Upper lobe of left lung (tissue), 6 donors: ENCODE measurements at places on chromosomes 4 and X. TPM values are rescaled to one million over a fixed set of nuclear protein-coding genes. Genes with fewer than 3 reads are reported as not detected.

- H3K27me3 ChIP-seq, result no peaks in the 10 kb centered on the region
- no peak overlapping the region for H3K27ac ChIP-seq
- no peak for DNase-seq
- H3K4me3 ChIP-seq, result no peak overlapping the region
- H3K4me1 ChIP-seq, result no peaks in the 10 kb centered on the region
Observed at GRCh38 chr4:156825074-156825473, 146.5 kb downstream of the PDGFC start.

DNA sequence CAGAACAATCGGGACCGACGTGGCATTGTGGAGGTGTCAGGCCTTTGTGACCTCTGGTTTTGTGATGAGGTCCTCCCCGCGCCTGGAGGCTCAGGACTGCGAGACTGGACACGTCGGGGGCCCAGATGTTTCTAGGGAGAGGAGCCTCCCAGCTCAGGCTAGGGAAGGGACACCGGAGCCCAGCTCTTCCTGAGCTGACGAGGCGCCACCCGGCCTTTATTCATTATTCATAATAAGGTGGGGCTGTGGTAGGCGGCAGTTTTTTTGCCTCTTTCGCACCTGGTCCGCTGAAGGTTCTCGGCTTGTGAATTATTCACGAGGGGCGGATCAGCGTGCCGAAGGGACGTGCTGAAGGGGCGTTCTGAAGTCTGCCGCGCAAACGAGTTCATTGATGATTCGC lies 2.3 kb upstream of the UBA1 start:
- H3K4me1 ChIP-seq, result peaks cover 17% of the 10 kb centered on the region
- H3K27ac ChIP-seq, result no peak overlapping the region
- no peaks in the 10 kb centered on the region for H3K27me3 ChIP-seq

GRCh38 chr4:25783943-25784342 lies 78.8 kb downstream of the SEL1L3 start:
- no peaks in the 10 kb centered on the region for H3K27me3 ChIP-seq
- H3K4me1 ChIP-seq, result no peaks in the 10 kb centered on the region
- DNase-seq, result no peak
- no peaks in the 10 kb centered on the region for H3K36me3 ChIP-seq
- H3K27ac ChIP-seq, result no peak overlapping the region

GRCh38 chr4:19193274-19193981 lies 1058.3 kb upstream of the SLIT2 start:
- no peak overlapping the region for H3K27ac ChIP-seq
- no peak for DNase-seq
- no peaks in the 10 kb centered on the region for H3K4me1 ChIP-seq

DNA sequence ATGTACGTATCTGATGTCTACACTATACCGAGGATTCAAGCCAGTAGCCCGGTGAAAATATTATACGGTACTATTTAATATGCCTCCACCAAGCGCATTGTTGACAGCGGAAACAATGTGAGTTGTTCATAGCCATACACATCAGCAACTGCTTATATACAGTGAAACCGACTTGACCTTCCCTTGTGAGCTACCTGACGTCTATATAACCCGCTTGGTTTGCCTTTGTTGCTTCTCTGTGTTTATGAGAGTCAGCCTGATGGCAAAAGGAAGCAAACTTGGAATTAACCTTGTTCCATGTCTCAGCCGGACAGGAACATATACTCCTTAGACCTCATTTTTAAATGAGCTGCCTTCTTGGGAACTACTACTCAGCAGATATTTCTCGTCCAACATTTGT lies 211.8 kb downstream of the DCTD start:
- H3K4me1 ChIP-seq, result no peaks in the 10 kb centered on the region
- H3K36me3 ChIP-seq, result no peaks in the 10 kb centered on the region
- DNase-seq, result no peak
- no peaks in the 10 kb centered on the region for H3K27me3 ChIP-seq

The DNASE1L1 gene
- total RNA-seq, result 54.1 TPM

The HPGDS gene
- total RNA-seq, result 17.8 TPM
